ENCODE measurements at places on chromosomes 2 and 18.

- no peak for DNase-seq
These were observed 416.7 kb downstream of the ARHGAP15 start for GRCh38 chr2:143545949-143546255.

GRCh38 chr2:66323406-66323805, 111.5 kb upstream of the MEIS1 start:
- no peak for DNase-seq

GRCh38 chr2:235098269-235098668, 146.5 kb downstream of the SH3BP4 start:
- DNase-seq = no peak

GRCh38 chr2:40395169-40396073, 56.5 kb downstream of the SLC8A1 start:
- no peak for DNase-seq

DNA sequence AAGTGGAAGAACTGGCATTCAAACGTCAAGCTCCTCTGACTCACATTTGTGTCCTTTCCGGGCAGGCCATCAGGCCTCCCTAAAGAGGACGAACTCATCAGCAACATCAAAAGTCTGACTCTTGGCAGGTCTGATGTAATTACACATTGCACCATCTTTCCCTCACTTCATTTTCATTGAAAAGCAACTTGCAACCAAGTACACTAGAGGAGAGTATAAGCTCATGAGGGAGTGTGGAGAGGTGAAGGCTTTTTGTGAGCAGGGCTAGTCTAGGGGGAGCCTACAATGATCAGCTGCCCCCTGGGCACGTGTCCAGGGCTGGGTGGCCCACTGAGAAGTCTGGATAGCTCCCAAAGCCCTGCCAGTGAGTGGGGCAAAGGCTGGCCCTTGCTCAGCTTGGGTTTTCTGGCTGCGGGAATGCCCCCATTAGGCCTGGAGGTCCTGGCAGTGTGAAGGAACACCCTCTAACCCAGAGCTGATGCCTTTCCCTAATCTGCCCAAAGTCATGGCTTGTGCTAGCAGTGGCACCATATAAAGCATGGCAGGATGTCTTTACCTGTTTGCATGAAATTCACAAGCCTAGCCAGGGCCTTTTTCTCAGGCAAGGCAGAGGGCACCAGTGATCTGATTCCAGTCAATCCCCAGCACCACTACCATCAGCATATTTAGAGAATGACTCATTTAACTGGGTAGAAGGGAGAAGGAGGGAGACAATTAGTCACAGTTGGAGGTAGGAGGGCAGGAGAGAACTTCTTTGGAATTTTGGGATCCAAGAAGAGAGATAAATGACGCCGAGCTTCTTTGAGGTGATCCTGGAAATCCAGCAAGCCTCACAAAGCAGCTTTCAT, 8.5 kb upstream of the DAW1 start:
- no peak for DNase-seq

- peak; percentile 50 for DNase-seq
These were observed 659 bp downstream of the CHMP1B start for GRCh38 chr18:11851806-11852337.

- no peak for DNase-seq
These were observed 85.5 kb downstream of the HDAC4 start for GRCh38 chr2:239315308-239315707.

DNA sequence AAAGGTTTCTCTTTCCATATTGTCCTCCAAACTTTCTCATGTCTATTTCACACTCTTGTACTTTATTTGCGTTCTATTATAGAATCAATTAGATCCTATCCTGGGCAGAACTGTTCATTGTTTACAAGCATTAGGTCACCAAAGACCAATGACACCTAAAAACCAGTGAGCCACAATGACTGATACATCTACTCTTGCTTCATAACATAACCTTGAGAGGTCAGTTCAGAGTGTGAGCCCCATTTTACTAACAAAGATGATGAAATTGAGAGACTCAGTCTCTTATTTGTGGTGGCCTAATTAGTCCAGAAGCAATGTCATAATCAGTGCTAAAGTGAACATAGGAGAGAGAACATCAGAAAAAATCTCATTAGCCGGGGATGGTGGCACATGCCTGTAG, 248.9 kb upstream of the RBBP8 start:
- DNase-seq = no peak

GRCh38 chr18:46321955-46322354, 217.8 kb downstream of the HAUS1 start:
- DNase-seq = no peak

- DNase-seq = no peak
These were observed 62.8 kb downstream of the SMIM21 start for GRCh38 chr18:75364512-75365253.

- DNase-seq = no peak
These were observed 63.3 kb upstream of the ZNF804A start for GRCh38 chr2:184534986-184535385.

DNA sequence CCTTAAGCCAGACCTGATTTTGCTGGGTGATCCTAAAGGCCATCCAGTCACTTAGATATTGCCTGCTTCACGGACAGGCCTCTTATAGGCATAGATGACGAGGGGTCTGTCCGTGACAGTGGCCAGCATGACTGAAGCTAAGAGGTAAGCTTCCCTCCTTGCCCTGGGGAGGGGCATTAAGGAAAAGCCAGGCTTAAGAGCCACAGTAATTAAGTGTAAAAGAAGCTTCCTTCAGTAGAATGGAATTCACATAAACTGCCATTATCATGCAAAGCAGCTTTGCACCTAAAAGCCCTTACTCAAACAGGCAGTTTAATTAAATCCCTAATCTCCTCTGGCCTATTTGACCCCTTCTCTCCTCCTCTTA, 99.4 kb upstream of the PKDCC start:
- no peak for DNase-seq

DNA sequence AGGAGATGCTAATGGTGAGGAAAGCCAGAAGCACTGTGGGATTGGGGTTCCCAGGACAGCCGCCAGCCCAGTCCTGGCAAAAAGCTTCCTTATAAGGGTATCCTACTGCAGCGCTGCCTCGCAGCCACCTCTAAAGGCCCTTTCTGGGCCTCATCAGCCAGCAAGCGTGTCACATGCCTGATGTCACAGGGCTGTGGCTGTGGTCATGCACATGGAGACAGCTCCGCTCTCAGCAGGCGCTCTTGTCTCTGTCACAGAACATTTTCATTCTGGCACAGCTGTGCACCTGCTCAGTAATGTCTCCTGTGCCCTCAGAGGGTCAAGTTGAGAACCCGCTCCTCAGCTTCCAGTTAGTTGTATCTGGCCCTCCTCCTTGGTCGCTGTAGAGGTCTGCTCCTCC, 17.7 kb upstream of the MAL start:
- DNase-seq = no peak

DNA sequence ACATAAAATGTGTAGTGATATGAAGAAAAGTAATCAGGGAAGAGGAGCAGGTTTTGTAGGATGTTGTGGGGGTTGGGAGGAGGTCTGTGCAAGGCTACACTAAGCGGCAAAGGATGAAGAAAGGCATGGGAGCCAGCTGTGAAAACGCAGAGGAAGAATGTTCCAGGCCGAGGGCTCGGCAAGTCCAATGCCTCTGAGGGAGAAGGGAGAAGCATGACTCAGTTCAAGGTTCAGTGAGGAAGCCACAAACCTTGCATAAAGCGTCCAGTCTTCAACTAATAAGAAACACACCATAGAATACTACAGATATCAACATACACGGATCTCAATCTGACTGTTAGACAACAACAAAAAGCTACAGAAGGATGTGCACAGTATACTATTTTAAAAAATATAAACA, 16.2 kb downstream of the EPB41L3 start:
- no peak for DNase-seq

DNA sequence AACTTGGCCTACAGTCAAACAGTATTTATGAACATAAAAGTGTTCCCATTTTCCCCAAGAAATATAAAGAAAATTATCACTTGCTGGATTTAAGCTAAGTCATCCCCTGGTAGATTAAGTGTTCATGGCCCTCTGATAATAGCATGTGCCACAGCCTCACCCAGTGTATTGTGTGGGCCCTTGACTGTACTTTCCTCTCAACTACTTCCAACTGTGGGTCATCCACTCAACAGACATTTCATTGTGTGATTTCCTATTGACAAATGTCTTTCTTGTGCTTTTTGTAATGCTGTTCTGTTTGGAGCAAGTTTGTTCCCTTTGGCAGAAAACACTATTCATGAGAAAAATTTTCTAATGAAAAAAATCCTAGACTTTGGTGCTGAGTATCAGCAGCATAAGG, 48.4 kb upstream of the TMEM17 start:
- DNase-seq = no peak

DNA sequence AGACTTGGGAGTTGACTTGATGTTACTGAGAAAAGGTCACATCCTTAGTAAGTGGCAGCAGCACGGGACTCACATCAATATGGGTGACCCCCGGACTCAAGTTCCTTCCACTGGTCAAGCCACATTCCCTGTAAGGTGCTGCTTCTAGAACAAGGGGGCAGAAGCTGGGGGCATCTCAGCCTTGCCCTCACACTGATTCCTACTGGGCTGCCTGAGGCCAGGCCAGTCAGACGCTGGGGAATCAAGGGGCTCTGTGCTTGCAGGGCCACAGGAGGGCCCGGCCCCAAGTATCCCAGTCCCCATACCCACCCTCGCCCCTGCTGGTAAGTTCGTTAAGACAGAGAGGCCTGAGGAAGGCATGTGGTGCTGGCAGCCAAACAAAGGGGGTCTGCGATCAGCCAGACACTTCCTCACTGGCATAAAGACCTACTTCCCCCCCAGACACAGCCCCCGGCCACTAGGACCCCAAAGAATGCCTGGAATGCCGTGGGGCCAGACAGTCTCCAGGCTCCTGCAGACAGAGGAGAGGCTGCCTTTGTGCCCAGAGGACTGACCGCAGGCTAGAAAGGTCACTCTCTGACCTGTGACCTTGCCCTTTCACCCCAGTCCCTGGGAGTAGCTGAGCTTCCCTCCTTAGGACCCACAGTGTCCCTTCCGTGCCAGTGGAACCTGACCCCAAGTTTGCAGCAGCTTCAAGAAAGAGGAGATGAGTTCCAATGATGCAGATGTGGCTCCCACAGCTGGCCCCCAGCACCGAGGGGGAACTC, 83.6 kb downstream of the HS1BP3 start:
- no peak for DNase-seq

DNA sequence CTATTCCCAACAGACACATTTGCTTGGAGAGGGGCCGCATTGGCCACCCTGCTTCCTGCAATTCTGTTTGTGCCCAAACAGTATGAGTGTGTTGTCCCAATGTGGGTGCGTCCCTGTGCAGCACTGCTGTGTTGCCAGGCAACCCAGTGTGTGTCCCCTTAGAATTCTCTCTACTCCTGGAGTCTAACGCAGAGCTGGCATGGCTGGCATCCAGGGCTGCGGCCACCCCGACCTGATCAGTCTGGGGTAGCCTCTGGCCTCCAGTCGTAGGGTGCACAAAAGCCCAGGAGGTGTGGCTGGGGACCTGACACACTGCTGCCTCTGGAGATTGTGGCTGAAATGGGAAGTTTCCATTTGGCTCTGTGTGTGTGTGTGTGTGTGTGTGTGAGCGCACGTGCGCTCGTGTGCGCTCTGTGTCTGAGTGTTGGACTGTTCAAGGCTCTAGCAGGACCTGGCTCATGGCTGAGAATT, 48.0 kb downstream of the TEX44 start:
- no peak for DNase-seq

- DNase-seq = no peak
These were observed 78.8 kb downstream of the TGOLN2 start for GRCh38 chr2:85248773-85249509.

DNA sequence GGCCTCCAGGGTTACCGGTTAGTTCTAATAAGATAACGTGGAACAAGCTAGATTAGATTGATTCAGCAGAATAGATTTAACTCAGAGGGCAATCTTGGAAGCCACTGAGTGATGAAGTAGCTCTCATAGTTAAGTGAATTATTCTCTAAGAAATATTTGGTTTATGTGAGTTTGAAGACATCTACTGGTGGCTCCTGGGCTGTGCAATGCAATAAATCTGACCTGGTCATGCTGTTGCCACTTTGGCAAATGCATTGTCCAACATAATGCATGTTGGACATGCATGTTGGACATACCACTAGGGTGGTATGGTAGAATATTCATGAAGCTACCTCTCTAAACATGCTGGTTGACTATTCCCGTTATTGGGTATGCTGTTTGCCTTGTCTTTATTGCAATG, 493.7 kb upstream of the VRK2 start:
- DNase-seq = no peak

DNA sequence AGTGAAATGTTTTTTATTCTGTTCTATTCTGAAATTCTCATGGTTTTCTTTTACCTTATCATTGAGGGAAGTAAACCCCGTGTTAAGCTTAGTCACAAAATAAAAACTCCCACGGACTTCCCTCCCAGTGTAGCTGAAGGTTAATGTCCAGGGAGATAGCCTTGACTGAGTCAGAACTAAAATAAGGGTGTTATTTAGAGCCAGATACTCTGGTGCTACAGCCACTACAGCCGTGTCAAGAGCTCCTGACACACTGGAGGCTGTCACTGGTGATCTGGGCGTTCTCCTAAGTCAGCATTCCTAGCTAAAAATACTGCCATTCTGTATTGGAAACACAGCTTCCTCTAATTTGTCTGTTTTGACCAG, 82.0 kb upstream of the RANBP2 start:
- no peak for DNase-seq

- DNase-seq = no peak
These were observed 706.7 kb upstream of the TMEFF2 start for GRCh38 chr2:192901446-192901845.
